ENCODE measurements at places on chromosomes 1 and 21.

DNA sequence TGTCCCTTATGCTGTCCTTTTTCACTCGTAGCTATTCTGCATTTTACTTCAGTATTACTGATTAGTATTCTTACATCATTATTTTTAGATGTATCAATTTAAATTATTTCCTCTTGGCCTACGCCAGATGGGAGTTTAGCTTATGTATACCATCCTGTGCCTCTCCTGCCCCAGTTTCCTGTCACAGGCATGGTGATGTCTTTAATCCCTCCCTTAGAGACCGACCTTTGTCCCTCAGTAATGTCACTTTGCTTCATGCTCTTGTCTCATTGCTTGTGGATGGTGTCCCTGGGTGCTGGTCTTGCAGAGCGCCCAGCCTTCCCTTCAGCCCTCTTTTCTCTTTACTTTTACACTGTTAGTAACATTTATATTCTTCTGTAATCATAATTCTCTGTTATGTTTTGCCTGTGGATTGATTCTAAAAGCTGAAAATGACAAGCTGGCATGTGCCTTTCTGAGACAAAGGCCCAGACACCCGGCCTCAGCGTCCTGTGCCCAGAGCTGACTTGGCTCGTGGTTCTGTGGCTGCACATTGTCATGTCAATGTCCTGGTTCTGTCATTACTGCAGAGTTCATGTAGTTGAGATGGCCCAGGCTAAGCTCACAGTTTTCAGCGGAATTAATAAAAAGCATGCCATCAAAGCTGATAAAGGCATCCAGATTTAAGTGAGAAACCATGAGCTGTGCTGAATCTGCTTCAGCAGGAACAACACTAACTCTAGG, 100.7 kb downstream of the MTR start:
- no peak for DNase-seq

- DNase-seq = no peak
Measured at GRCh38 chr1:205942631-205943159, 561 bp downstream of the SLC26A9 start.

DNA sequence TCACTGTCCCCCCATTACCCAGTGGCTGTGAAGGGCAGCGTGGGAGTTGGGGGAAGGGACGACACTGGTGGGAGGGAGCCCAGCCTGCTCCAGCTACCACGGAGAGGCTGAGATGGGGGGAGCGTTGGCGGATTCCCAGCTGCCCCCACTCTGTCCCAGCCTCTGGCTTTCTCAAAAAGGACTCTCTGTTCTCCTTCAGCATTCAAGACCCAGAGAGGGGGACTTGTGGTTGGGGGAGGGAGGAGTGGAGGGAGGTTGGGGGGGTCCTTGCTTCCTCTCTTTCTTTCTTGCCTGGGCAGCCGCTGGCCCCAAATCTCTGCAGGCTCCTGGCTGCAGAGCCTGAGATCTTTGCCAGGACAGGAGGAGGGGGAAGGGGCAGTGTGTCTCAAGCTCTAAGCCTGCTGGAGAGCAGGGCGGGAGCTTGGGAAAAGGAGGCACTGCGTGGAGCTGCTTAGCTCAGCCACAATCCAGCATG, 2.2 kb downstream of the ATP1A2 start:
- no peak for DNase-seq

- no peak for DNase-seq
Measured at GRCh38 chr1:40451238-40451585, 936 bp downstream of the ZFP69B start.

GRCh38 chr1:36092166-36092797, 3.6 kb downstream of the ADPRS start:
- DNase-seq = no peak

DNA sequence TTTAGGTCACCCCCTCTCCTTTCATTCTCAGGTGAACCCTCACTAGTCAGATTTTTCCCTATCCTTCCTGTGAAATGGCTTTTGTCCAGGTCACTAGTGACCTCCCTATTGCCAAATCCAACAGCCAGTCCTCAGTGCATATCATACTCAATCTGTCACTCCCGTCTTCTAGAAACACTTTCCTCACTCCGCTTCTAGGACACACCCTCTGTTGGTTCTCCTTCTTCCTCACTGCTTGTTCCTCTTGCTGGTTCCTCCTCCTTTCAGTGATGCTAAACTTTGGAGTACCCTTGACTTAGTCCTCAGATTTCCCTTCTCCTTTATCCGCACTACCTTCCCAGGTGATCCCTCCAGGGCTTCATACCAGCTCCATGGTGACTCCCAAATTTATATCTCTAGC, 94.3 kb downstream of the RNF220 start:
- DNase-seq = no peak

- DNase-seq = no peak
Measured at GRCh38 chr1:204988196-204988595, 54.8 kb upstream of the CNTN2 start.

DNA sequence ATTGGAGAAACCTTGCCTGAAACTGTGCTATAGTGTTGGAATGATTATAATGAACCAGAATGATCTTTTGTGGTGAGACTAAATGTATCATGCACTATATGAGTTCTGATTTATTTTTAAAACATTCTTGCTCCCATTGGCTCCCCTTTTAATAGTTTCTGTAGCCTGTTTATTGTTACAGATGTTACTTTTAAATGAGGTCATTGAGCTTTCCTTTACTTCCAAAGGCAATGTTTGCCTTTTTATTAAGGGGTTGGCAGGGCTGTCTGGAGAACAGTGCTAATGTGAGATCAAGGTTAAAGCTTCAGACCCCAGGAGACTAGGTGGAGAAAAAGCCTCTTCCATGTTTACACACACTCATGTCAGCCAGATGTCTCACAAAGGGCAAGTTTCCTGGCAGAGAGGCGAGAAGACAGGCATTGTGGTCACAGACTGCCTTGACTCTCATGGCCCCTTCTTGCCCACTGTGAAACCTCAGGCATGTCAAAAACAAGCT, 120.6 kb upstream of the RAVER2 start:
- DNase-seq = no peak

GRCh38 chr1:167773516-167773915, 51.7 kb downstream of the MPZL1 start:
- DNase-seq = no peak

DNA sequence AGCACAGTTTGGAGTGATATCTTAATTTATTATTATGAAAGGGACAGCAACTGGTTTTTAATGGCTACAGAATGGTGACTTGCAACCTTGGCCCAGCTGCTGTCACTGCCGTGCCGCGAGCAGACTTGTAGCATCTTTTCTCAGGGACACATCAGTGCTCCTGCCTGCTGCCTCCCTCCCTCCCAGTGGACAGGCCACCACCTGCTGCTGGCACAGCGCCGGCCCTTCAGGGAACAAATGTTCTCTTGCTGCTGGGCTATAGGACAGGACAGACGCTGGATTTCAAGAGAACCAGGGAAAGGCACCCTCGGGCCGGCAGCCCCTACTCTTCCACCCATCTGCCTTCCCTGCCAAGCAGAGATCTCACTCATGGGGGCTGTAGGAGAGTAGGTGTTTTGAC, 413.8 kb upstream of the NFIA start:
- no peak for DNase-seq

DNA sequence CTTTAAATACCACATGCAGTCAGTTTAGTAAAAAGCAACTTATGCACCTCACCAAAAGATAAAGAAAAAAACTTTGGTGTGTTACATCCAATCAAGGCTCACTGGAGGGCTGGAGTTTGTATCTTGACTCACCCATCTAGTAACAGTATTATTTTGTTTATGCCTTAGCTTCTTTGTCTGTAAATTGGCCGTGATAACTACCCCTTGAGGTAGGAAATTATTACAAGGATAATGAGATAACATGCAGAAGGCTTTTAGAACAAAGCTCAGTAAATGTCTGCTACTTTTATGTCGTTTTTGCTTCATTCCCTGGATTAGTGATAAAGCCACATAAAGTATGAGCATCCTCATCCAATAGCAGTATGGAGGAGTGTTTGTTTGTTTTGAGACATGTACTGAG, 94.8 kb downstream of the ATP5PO start:
- no peak for DNase-seq

DNA sequence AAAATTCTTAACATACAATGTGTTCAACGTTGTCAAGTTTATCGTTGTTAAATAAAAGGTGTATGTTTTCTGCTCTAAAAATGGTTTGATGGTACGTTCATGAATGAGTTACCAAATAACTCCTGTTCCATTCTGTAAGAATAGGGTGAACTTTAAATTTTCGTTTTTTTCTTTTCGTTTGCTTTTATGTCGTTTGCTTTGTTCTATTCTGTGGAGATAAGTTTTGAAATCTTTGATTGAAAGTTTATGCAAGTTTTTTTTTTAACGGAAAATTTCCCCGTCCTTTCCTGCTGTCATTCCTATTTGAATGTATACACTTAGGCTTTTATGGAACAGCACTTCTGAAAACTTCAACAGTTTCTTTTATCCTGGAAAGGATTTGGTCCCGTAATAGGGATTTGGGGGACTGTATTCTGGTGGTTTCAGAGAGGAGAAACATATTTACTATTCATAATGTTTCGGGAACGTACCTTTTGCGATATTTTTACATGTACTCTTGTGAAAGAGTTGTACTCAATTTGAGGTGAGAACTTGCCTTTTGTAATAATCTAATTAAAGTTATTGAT, 1.7 kb downstream of the DR1 start:
- DNase-seq = no peak

GRCh38 chr1:183238071-183238470, 52.0 kb downstream of the LAMC2 start:
- DNase-seq = no peak

DNA sequence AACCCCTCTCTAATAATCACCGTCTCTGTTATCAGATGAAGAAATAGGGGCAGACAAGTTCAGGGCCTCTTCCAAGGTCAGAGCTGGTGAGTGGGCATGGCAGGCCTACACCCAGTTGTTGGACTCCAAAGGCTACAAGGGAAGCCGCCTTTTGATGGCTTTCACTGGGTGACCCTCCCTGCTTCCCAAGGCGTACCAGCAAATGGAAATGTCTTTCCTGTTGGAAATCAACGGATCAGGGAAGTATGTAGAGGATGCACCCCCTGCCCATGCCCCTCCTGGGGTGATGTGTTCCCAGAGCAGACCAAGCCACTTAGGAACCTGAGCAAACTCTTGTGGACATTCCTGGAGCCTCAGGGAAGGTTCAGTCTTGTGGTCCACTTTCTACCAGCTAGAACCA, 47.4 kb downstream of the LGR6 start:
- no peak for DNase-seq

DNA sequence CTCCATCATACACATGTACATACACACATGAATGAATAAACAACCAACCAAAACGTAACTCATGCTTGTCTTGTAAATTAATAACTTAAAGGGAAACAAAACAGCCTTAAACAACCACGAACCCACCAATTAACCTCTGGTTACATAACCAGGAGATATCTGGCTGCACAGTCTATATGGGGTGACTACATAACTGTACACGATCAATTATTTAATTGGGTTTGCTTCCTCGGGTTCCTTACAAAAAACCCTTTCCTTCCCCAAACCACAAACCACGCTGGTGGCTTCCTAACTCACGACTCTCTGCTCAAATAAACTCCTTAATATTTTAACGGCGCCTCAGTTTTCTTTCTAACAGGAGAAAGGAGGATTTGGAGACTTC, 744 bp downstream of the ZNF670 start:
- no peak for DNase-seq

- no peak for DNase-seq
Measured at GRCh38 chr1:172764378-172764777, 105.5 kb downstream of the FASLG start.

- no peak for DNase-seq
Measured at GRCh38 chr1:57218487-57219079, 205.3 kb downstream of the DAB1 start.

GRCh38 chr1:9942399-9942938, 722 bp downstream of the LZIC start:
- peak; percentile 29 for DNase-seq

DNA sequence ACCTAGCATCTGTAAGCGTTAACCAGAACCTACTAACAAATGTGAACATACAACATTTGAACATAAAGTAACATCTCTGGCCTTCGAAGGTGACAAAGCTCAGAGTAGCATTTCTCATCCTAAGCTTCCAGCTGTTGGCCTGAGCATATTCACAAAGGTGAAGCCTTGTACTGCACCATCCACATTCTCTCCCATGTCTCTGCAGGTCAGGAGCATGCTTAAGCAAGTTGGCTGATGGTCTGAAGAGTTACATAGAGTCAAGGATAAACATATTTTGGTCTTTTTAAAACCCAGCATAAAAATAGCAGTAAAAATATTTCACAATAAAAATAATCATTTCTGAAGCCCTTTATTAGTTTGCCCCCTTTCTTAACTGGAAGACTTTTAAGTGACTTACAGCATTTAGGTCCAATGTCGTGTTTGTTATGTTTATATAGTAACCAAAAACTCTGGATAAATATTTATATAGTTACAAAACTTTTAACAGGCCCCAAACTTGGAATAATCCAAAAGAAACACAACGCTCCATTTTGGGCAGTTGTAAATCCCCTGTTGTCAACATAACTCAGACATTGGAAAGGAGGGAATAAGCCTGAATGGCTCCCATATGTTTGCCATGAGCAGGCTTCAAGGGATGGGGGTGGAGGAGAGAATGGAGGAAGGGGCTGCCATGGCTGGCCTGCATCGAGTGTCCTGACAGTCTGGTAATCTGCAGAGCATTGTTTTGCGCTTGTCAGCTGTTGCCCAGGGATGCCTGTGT, 42.8 kb upstream of the ENAH start:
- DNase-seq = no peak

DNA sequence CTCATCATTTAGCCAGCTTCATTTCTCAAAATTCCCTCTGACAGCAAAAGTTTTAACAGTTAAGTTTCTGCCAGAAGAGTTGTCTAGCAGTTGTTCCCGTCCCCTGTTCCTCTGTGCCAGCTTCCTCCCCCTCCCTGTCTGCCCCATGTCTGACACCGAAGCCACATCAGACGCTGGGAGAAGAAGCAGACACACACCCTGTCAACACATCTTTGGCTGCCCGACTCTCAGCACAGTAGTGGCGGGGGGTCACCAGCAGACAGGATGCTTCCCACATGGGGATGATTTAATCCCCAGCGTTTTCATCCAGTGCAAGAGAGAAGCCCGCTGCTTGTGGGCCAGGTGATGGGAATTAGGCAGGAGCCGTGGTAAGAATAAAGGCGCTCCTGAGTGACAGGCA, 379.4 kb upstream of the RUNX1 start:
- no peak for DNase-seq

GRCh38 chr1:43509007-43509739, 21.5 kb upstream of the PTPRF start:
- DNase-seq = no peak

- no peak for DNase-seq
Measured at GRCh38 chr1:12745126-12745991, 641 bp upstream of the CFAP107 start.

DNA sequence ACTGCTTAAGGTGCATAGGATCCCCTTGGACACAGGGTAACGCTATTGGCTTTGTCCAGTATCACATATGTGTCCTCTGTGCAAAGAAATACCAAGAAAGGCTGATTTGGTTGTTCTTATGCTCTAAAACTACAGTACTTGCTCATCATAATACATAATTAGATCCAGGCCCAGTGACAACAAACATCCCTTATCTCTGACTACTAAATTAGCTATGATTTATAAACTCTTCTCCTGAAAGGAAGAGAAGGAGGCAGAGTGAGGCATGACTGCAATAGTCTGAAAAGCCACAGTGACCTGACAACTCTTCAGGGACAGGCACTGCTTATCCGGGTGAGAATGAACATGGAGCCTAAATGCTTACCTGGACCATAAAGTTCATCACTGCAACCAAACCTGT, 30.7 kb downstream of the MGST3 start:
- DNase-seq = no peak

- DNase-seq = no peak
Measured at GRCh38 chr1:234589064-234589800, 20.7 kb downstream of the IRF2BP2 start.
